Peyer's patch (tissue), 4 donors: ENCODE measurements at places on chromosomes 7 and 10. TPM values are rescaled to one million over a fixed set of nuclear protein-coding genes. Genes with fewer than 3 reads are reported as not detected.
A peak's percentile ranks its signal among the peaks of the same experiment; 100 is the strongest.

CAV1 gene
- 17.7 TPM for total RNA-seq

EGR2 gene
- total RNA-seq, result 5.0 TPM

MNX1 gene
- total RNA-seq, result 41.9 TPM

SSC4D gene
- not detected for total RNA-seq

ZNF488 gene
- 12.5 TPM for total RNA-seq

AOAH gene
- 46.2 TPM for total RNA-seq

LIPM gene
- total RNA-seq, result not detected

LLCFC1 gene
- total RNA-seq, result not detected

ARL4A gene
- total RNA-seq, result 64.4 TPM

BMS1 gene
- total RNA-seq, result 23.9 TPM

GPER1 gene
- 8.3 TPM for total RNA-seq

ATOH7 gene
- 0.54 TPM for total RNA-seq

TCERG1L gene
- not detected for total RNA-seq

FBXW4 gene
- total RNA-seq, result 106 TPM

AFAP1L2 gene
- 16.8 TPM for total RNA-seq

PON3 gene
- 9.1 TPM for total RNA-seq

HOXA9 gene
- 71.2 TPM for total RNA-seq

GRCh38 chr7:10939237-10939910, 34.3 kb upstream of the PHF14 start:
- peak overlapping the region; percentile 98 for H3K27ac ChIP-seq
- H3K4me3 ChIP-seq, result peak overlapping the region; percentile 64
- peaks cover 19% of the 10 kb centered on the region for H3K36me3 ChIP-seq
- DNase-seq, result no peak
- no peaks in the 10 kb centered on the region for H3K4me1 ChIP-seq

- H3K27me3 ChIP-seq, result no peaks in the 10 kb centered on the region
- H3K27ac ChIP-seq, result no peak overlapping the region
- H3K36me3 ChIP-seq, result no peaks in the 10 kb centered on the region
Measured at GRCh38 chr10:104614245-104614831, 26.8 kb upstream of the SORCS3 start.

GRCh38 chr7:69883399-69883891, 285.2 kb downstream of the AUTS2 start:
- H3K27ac ChIP-seq, result no peak overlapping the region
- H3K4me3 ChIP-seq, result no peak overlapping the region
- H3K27me3 ChIP-seq, result no peaks in the 10 kb centered on the region
- H3K36me3 ChIP-seq, result no peaks in the 10 kb centered on the region
- H3K4me1 ChIP-seq, result no peaks in the 10 kb centered on the region

DNA sequence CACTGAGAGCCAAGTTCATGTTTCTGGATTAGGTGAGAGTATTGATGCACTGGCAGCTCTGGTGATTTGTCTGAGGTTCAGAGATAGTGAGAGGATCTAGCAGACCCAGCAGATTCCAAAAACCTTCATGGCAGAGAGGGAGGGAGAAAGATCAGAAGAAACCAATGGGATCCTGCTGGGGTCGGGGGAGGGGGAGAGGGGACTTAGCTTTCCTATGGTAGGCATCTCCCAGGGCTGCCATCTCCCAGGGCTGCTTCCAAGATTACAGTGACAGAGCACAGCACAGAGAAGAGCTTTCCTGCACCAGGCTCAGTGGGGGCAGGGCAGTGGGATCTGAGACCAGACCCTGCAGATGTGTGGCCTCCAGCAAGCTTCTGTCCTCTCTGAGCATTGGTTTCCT, 76.8 kb upstream of the GDF10 start:
- no peaks in the 10 kb centered on the region for H3K27me3 ChIP-seq
- no peak overlapping the region for H3K27ac ChIP-seq
- no peaks in the 10 kb centered on the region for H3K36me3 ChIP-seq
- H3K4me3 ChIP-seq, result no peak overlapping the region
- no peaks in the 10 kb centered on the region for H3K4me1 ChIP-seq

DNA sequence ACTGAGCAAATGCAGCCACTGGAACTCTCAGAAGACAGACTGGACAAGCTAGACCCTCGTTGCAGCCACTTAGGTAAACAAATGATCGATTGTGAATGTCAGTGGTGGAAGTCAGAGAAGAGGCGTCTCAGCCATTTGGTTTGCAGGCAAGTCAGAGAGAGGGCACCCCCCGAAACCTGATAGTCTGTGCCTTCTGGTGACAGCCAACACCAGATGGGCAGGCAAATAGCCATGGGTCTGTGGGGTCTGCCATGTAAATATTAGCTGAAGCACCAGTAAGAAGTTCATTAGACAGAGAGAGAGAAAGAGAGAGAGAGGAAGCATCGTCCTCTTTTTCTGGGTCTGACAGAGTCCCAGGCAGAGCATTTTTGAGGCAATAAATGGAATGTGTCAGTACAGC, 5.4 kb downstream of the PPP1R17 start:
- H3K27ac ChIP-seq, result no peak overlapping the region
- no peak overlapping the region for H3K4me3 ChIP-seq
- H3K4me1 ChIP-seq, result no peaks in the 10 kb centered on the region
- DNase-seq, result no peak

GRCh38 chr7:39428221-39428620, 138.0 kb upstream of the YAE1 start:
- H3K36me3 ChIP-seq, result no peaks in the 10 kb centered on the region
- no peak for DNase-seq
- no peak overlapping the region for H3K4me3 ChIP-seq
- no peak overlapping the region for H3K27ac ChIP-seq
- H3K4me1 ChIP-seq, result no peaks in the 10 kb centered on the region
- H3K27me3 ChIP-seq, result no peaks in the 10 kb centered on the region

- H3K27ac ChIP-seq, result no peak overlapping the region
- no peaks in the 10 kb centered on the region for H3K27me3 ChIP-seq
- no peaks in the 10 kb centered on the region for H3K36me3 ChIP-seq
- DNase-seq, result no peak
- no peak overlapping the region for H3K4me3 ChIP-seq
Measured at GRCh38 chr7:127114742-127115265, 137.9 kb downstream of the GRM8 start.

DNA sequence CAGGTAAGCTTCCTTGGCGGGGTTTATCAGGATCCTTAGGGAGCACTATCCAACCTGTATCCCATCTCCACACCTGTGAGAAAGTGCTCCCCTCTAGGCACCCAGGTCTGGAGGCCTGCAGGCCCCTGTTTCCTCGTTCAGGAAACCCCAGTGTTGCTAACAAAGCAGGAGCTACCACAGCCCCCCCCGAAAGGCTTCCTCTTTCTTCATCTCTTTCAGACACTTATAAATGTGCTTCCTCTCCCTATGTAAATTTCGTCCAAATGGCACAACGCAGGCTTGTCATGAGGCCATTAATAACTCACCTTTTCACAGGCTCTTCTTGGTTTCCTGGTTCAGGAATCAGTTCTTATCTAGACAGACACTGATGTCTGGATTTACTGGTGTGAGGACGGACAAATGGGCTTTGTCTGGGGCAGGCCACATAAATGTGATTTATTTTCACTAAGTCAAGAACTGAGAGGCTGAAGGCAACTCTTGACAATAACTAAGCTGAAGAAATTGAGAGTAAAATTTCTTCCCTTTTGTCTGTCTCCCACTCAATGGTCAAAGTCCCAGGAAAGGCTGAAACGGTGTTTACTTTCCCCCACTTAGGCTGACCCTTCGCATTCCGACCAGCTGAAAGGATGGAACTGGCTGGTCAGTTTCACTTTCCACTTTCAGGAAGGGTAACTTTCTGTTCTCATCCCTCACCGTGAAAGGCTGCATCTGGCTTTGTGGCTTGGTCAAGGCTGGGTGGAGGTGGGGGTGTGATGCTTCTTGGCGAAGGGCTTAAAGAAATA, 46.8 kb downstream of the PIK3AP1 start:
- H3K27me3 ChIP-seq, result no peaks in the 10 kb centered on the region
- H3K4me1 ChIP-seq, result peaks cover 16% of the 10 kb centered on the region

- H3K4me1 ChIP-seq, result no peaks in the 10 kb centered on the region
- H3K36me3 ChIP-seq, result no peaks in the 10 kb centered on the region
- peak overlapping the region; percentile 30 for H3K4me3 ChIP-seq
- H3K27ac ChIP-seq, result no peak overlapping the region
- no peaks in the 10 kb centered on the region for H3K27me3 ChIP-seq
Measured at GRCh38 chr7:27124096-27124901, 6.3 kb downstream of the HOXA4 start.

DNA sequence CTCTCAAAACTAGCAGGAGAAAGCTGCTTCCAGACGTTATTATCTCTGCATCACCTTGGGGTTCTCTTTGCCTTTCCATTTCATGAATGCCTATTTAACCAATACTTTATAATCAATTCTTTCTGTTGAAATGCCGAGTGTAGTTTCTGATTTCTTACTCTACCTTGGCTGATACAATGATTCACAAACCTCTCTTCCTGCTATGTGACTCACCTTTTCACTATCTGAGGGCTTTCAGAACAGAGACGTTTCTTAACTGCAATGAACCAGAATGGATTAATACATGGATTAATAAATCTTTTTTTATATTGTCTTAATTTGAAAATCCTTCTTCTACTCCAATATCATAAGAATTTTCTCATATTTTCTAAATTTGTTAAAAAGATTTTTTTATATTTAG, 46.4 kb upstream of the ZNF746 start:
- H3K36me3 ChIP-seq, result no peaks in the 10 kb centered on the region
- H3K4me1 ChIP-seq, result no peaks in the 10 kb centered on the region
- H3K4me3 ChIP-seq, result no peak overlapping the region

- H3K36me3 ChIP-seq, result no peaks in the 10 kb centered on the region
- DNase-seq, result no peak
- H3K4me1 ChIP-seq, result peaks cover 24% of the 10 kb centered on the region
- no peaks in the 10 kb centered on the region for H3K27me3 ChIP-seq
- no peak overlapping the region for H3K4me3 ChIP-seq
- no peak overlapping the region for H3K27ac ChIP-seq
Measured at GRCh38 chr7:74023786-74024185, 4.2 kb upstream of the ELN start.

GRCh38 chr7:144747936-144748335, 87.9 kb downstream of the TPK1 start:
- H3K27me3 ChIP-seq, result no peaks in the 10 kb centered on the region
- H3K4me1 ChIP-seq, result no peaks in the 10 kb centered on the region
- DNase-seq, result no peak
- no peak overlapping the region for H3K27ac ChIP-seq
- no peaks in the 10 kb centered on the region for H3K36me3 ChIP-seq
- H3K4me3 ChIP-seq, result no peak overlapping the region

DNA sequence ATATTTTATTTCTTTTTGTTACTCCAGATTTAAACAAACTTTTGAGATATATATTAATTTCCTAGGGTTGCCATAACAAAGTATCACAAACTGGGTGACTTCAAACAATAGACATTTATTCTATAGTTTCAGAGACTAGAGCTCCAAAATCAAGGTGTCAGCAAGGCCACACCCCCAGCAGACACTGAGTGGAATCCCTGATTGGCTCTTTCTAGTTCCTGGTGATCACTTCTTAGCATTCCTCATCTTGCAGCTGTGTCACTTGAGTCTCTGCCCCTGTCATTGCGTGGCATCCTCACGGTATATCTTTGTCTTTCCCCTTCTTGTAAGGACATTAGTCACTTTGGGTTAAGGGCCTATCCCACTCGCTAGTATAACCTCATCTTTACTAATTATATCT, 7.6 kb upstream of the SLC26A3 start:
- no peak for DNase-seq
- no peak overlapping the region for H3K27ac ChIP-seq
- no peaks in the 10 kb centered on the region for H3K27me3 ChIP-seq
- H3K4me3 ChIP-seq, result no peak overlapping the region
- H3K4me1 ChIP-seq, result no peaks in the 10 kb centered on the region
- H3K36me3 ChIP-seq, result no peaks in the 10 kb centered on the region

- DNase-seq, result no peak
- no peaks in the 10 kb centered on the region for H3K4me1 ChIP-seq
- H3K27ac ChIP-seq, result no peak overlapping the region
- H3K4me3 ChIP-seq, result no peak overlapping the region
Measured at GRCh38 chr7:91041901-91042484, 222.2 kb upstream of the FZD1 start.

GRCh38 chr7:89994483-89994882, 159.8 kb upstream of the STEAP1 start:
- no peak overlapping the region for H3K4me3 ChIP-seq
- no peaks in the 10 kb centered on the region for H3K27me3 ChIP-seq
- DNase-seq, result no peak
- no peaks in the 10 kb centered on the region for H3K36me3 ChIP-seq
- H3K27ac ChIP-seq, result no peak overlapping the region

- H3K27ac ChIP-seq, result no peak overlapping the region
- H3K27me3 ChIP-seq, result no peaks in the 10 kb centered on the region
- H3K36me3 ChIP-seq, result no peaks in the 10 kb centered on the region
- H3K4me3 ChIP-seq, result no peak overlapping the region
Measured at GRCh38 chr7:39433550-39433949, 132.7 kb upstream of the YAE1 start.

DNA sequence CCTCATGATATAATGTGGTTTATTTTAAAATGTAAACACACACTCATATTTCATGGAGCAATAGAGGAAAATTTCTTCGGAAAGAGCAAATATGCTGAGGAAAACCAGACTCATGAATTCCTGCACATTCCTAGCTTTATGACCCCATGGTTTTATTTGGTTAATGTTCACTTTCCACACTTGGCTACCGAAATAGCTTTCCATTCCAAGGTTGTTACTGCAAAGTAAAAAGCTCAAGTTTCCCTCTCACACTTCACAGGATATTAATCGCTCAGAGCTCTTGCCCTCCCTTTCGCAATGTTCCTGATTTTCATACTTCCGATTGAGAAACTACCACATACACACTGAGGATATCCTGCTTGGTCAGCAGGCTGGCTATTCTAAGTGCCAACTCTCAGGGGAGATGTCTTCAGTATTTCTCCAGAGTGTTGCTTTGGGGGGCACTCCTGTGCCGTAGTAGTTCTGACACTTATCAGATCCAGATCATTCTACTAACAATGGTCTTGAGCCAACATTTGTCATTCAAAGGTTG, 77.5 kb upstream of the STEAP1B start:
- H3K27ac ChIP-seq, result no peak overlapping the region
- DNase-seq, result no peak
- H3K4me1 ChIP-seq, result no peaks in the 10 kb centered on the region
- no peaks in the 10 kb centered on the region for H3K36me3 ChIP-seq

GRCh38 chr7:46131916-46132795, 211.1 kb upstream of the IGFBP3 start:
- H3K4me3 ChIP-seq, result no peak overlapping the region
- H3K27ac ChIP-seq, result no peak overlapping the region
- H3K4me1 ChIP-seq, result no peaks in the 10 kb centered on the region

- H3K36me3 ChIP-seq, result no peaks in the 10 kb centered on the region
- H3K4me3 ChIP-seq, result no peak overlapping the region
- H3K4me1 ChIP-seq, result no peaks in the 10 kb centered on the region
- no peaks in the 10 kb centered on the region for H3K27me3 ChIP-seq
- H3K27ac ChIP-seq, result no peak overlapping the region
Measured at GRCh38 chr10:116124777-116125176, 148.2 kb downstream of the GFRA1 start.

DNA sequence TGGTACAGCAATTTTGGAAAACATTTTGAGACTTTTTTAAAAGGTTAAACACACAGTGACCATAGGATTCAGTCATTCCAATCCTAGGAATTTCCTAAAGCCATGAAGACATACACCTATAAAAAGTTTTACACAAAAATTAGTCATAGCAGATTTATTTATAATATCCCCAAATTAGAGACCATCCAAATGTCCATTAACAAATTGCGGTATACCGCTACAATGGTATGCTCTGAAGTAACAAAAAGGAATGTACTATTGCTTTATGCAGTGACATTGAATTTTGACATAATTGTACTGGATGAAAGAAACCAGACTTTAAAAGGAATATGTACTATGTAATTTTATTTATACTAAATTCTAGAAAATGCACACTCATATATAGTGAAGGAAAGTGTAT, 362.8 kb downstream of the HGF start:
- DNase-seq, result no peak
- H3K27ac ChIP-seq, result no peak overlapping the region
- H3K4me3 ChIP-seq, result no peak overlapping the region
- H3K36me3 ChIP-seq, result no peaks in the 10 kb centered on the region
